Omental fat pad (tissue), 4 donors: ENCODE measurements at places on chromosomes 12 and 14. TPM values are rescaled to one million over a fixed set of nuclear protein-coding genes. Genes with fewer than 3 reads are reported as not detected.

Gene PTGER2
- total RNA-seq = 6.0 TPM

Gene COPS7A
- total RNA-seq = 62.3 TPM

DNA sequence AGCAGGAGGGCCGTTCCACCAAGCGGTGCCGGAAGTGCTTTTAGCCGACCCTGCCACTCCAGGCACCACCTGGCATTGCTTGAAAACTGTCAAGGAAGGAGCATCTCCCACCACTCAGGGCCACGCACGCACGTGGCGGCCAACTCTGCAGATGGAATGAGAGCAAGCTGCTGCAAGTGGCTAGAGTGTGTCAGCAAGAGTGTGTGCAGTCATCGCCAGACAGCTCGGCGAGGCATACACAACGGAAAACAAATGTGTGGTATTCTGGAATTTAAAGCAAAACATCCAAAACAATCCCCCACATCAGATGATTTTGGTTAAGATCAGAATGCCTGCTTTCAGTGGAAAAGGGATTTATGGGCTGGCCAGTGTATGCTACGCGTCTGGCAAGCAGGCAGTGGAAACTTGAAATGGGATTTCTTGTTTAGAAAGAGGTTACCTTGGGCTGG is 11.2 kb downstream of the CD9 start:
- DNase-seq = no peak

DNA sequence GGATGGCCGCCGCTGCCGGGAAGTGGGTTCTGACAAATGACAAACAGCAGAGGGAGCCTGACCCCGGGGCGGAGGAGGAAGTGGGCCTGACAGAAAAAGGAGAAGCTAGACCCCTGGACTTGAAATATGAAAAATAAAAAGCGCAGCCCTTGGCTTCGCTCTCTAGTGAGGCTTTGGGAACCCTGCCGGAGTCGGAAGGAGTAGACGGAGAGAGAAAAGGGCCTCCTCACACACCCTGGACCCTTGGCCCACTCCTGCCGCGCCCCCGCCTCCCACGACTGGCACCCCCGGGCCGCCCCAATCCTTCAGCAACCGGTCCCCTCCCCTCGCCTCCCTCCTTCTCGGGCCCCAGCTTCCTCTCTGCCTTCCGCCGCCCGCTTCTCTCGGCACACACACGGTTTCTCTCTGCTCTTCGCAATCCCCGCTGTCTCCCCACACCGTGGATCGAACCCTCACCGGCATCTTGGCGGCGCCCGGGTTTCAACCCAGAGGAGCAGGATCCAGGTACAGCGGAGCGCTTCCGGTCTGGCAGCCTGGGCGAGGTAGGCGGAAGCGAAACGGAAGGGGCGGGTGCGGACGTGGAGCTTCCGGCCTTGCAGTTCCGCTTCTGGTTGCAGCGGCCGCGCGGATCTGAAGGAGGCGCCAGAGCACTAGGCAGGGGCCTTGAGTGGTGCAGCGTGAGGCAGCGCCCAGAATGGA is at the start of gene ARPC3:
Gene ARPC3 (minus strand): TSS at position 539 of the 699 bp plus-strand sequence. CDS start 77 bp downstream, at position 462.
- DNase-seq = peak; percentile 81

GRCh38 chr12:84056-84455 is 17.5 kb downstream of the IQSEC3 start:
- no peak for DNase-seq
